Suppressor macrophage treated with lipopolysaccharide for 4 hours (primary cell): ENCODE measurements at places on chromosomes 2 and 18.

- no peak for DNase-seq
Measured at GRCh38 chr2:69693059-69693774, 48.7 kb upstream of the ANXA4 start.

- no peak for DNase-seq
Measured at GRCh38 chr2:76000425-76000824, 289.7 kb upstream of the GCFC2 start.

GRCh38 chr2:8573234-8573941 is 108.5 kb upstream of the ID2 start:
- DNase-seq: no peak

GRCh38 chr2:23526114-23526513 is 141.1 kb downstream of the KLHL29 start:
- DNase-seq: no peak

- no peak for DNase-seq
Measured at GRCh38 chr18:60176259-60176658, 196.3 kb downstream of the MC4R start.

- no peak for DNase-seq
Measured at GRCh38 chr2:10406491-10407188, 41.5 kb downstream of the ODC1 start.

DNA sequence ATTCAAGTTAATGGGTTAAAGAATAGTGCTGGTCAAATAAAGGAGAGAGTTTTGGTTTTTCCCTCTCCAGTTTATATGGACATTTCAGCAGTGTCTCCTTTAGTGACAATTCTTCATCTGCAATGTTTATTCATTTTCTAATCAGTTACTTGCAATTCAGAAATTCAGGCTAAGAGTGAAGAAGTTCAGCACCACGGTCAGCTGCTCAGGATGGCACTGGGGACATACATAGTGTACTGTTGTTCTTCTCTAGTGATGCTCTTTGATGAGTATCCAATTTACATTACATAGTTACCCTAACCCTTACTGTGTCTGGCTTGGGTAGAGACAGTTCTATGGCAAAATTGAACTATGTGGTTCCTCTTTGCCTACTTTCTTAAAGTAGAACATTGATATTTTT is 412.7 kb downstream of the CNTNAP5 start:
- no peak for DNase-seq

DNA sequence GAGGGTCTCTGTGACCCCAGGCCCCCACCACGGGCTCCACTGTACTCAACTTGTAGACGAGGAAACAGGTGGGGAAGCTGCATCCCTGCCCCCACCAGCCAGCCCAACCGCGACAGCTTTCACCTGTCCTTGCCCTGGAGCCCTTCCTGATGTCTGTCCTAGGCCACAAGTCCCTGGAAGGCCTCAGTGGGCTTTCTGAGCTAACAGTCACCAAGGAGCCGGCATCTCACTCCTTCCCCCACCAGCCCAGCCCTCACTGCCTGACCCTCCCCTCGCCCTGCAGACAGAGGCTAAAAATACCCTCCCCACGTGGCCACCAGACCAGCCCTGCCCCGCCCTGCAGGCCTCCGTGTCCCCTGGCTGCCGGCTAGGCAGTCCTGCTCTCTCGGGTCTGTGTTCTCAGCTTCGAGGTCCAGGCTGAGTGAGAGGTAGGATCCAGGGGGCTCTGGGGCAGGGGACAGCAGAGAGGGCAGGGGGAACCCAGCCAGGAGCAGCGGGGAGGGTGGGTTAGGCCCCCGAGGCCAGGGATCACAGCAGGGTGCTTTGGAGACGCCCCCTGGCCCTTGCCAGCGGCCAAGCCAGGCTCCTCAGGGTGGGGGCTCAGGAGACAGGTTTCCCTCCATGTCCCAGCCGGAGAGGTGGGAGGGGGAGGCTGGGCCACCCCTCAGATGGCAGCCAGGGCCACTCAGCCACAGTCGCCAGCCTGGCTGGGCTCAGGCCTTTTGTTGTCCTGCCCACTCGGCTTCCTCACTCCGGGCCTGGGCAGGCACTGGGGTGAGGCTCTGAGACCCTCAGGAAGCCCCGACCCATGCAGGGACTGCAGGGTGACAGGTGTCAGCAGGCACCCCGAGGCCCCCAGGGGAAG is at the start of gene KLHL30:
TSS of gene KLHL30 (plus strand) at position 338 of the 865 bp plus-strand sequence. CDS start 2,087 bp downstream, outside the sequence.
- no peak for DNase-seq

DNA sequence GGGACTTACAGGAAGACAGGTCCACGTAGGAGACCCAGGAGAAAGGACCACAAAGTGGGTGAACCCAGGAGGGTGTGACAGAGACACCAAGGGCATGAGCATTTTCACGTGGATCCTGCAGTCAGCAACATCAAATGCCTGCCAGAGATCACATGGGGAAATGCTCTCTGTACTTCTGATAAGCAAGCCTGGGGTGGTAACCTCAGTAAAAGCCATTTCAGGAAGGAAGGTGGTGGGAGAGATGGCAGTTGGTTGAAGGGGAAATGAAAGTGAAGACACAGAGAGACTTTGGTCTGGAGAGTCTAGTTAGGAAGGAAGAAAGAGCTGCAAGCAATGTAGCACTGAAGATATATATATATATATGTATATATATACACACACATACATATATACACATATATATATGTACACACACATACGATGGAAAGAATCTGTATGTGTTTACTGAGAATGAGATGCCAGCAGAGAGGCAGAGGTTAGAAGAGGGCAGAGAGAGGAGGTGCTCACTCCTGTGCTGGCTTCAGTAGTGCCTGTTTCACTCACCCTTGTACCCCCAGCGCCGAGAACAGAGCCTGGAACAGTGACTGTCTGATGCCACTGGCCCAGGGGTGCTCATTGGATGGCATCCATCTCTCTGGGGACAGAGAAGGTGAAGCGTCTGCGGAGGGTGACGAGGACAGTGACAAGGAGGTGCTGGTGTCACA is 314.9 kb downstream of the AFF3 start:
- peak; percentile 67 for DNase-seq

DNA sequence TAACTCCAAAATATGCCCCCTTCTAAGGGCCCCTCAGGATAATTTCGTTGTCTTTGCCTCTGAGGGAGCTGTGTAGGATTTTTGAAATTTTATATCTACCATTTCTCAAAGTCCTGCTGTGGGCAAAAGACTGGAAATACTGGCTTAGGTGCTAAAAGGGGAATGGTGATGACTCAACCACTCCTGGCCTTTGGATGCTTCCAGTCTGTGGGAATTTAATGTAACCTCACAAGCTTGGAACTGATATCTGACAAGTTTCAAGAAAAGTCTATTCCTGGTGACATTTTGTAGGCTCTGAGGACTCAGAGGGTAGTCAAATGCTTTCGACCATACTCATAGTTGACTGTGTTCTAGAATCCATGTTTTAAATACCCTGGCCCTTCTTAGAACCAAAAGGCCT is 3.4 kb upstream of the APCDD1 start:
- DNase-seq: no peak

DNA sequence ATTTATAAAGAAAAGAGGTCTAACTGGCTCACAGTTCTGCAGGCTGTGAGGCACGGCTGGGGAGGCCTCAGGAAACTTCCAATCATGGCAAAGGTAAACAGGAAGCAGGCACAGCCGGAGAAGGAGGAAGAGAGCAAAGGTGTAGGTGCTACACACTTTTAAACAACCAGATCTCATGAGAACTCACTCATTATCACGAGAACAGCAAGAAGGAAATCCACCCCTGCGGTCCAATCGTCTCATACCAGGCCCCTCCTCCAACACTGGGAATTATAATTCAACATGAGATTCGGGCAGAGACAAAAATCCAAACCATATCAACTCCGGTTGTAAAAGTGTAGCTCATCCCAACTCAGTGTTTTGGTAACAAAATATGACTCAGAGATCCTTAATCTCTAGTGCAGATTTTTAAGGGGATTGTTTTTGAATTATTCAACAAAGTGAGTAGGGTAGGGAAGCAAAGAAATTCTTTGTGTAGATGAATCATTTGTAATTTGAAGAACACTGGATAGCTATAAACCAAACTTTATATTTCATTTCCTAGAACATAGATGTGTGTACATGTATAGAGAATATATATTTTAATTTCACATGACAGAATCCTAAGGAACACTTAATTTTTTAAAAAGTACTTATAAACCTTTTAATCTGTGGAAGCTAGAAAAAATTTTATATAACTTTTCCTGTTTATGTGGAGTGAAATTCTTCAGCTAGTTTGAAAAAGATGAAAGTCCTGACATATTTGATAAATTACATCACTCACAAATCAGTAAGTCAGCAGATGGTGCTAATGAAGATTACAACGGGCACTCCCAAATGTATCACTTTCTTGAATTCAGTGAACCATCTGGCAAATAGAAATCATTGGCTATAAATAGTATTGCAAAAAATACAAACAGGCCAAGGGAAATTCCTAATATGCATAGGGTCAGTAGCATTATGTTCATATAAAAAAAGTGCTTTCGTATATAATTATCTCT is 130.1 kb downstream of the OLA1 start:
- DNase-seq: no peak

GRCh38 chr2:12884713-12885282 is 168.1 kb downstream of the TRIB2 start:
- DNase-seq: peak; percentile 54

DNA sequence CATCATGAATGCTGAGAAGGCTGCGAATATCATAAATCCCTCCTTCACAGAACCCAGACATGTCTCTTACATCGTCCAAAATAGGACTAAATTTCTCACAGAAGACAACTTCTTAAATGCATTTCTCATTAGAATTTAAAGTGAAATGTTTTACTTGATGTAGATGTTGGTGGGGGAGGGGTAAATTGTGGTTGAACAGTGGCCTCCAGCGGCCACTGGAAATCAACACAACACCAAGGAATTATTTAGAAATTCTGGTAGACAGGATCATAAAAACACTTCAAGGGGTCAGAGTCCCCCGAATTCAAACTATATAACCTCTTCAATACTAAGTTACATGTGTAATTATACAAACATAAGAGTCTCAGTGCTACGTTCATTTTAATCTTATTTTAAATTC is 135.9 kb downstream of the ABCA12 start:
- DNase-seq: peak; percentile 19

- no peak for DNase-seq
Measured at GRCh38 chr2:235813398-235813797, 319.6 kb downstream of the AGAP1 start.

DNA sequence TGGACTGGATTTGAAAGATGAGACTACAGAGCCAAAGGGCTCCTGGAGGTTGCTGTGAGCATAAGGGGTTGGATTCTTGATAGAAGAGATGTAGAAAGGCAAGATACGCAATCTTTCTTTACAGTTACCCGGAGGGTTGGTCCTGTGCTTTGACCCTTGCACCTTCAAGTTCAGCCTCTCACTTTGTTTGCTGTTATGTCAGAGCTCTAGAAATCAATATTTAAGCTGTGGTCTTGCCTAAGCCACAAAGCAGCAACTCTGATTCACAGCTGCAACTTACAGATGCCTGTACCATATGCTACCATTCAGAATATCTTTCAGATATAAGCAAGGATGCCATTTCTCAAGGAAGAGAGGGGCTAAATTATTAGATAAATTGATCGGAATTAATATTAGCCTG is 943.1 kb upstream of the LRRTM1 start:
- no peak for DNase-seq

DNA sequence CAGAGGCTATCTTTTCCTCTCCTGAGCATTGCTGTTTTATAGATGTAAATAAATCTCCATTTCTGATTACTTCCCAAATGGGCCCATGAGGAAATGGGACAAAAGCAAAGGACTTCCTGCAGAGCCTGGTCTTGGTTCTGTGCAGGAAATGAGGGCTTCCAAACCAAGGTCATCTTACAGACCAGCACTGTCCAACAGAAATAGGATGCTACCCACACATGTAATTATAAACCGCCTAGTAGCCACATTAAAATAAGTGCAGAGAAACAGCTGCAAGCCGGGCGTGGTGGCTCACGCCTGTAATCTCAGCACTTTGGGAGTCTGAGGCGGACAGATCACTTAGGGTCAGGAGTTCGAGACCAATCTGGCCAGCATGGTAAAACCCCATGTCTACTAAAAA is 6.2 kb downstream of the TTL start:
- DNase-seq: no peak

- no peak for DNase-seq
Measured at GRCh38 chr2:47558768-47559684, 156.1 kb downstream of the MSH2 start.

DNA sequence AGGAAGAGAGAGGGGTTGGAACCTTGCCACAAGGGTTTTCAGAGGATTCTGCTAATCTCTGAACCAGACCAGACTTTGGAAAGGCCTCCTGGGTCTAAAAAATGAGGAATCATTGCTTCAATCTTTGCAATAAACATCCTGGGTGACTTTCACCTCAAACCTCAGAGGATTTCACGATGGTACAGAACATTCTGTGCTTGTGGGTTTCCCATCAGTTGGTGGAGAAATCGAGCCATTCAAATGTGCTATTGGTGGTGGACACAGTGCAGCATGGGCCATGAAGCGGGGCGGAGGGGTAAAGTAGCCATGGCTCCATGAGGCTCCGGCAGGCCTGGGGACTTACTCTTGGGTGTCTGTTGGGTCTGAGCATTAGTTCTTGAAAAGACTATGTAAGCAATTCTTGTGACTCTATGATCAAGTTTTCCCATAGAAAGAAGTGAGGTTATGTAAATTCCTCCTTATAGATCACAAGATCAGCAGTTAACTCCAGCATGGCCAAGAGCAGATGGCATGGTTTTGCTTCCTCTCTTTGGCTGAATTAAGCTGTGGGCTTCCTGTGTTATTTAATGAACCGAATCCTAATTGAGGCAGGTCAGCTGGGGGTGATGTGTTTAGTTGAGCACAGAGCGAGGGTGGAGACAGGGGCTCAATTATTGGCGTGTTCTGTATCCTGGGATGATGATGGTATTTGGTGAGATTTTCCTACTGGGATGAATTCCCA is 1.9 kb upstream of the IL1R2 start:
- peak; percentile 72 for DNase-seq

- no peak for DNase-seq
Measured at GRCh38 chr2:234911271-234911670, 40.5 kb upstream of the SH3BP4 start.

DNA sequence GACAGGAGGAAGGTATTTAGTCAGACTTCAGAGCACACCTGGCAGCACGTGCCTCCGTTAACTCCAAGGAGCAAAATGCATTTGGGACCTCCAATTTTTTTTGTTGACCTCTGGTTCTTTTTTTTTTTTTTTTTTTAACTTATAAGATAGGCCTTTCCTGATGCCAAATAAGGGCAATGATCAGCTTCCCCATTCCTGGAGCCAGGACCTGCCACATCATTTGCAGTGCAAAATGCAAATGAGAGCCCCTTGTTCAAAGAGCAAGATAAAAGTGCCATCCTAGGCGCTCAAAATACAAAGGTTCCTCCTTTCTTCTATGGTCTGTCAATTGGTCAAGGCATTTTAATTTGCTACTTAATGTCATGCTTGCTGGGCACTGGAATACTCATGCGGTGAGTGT is 133.2 kb upstream of the REV1 start:
- no peak for DNase-seq
